ENCODE measurements at places on chromosomes 2 and 18.

GRCh38 chr18:61731693-61732376 is 161.0 kb downstream of the RNF152 start:
- no peak for DNase-seq

DNA sequence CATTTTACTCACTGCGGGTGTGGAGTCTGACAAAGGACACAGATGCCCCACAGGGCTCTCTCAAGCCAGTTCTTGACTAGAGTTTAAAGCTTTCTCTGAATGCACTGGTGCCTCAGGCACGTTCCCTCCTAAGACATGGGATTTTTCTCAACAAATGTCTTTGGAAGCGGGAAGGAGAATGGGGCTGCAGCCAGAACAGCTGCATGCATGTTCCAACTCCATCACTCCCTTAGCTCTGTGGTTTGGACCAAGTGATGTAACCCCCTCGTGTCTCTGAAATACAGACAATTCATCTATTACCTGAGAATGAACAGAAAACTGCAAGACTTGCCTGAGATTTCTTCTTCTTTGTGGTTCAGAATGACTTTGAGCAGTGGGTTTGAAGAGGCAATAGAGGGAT is 141.7 kb upstream of the SERPINE2 start:
- DNase-seq = no peak

DNA sequence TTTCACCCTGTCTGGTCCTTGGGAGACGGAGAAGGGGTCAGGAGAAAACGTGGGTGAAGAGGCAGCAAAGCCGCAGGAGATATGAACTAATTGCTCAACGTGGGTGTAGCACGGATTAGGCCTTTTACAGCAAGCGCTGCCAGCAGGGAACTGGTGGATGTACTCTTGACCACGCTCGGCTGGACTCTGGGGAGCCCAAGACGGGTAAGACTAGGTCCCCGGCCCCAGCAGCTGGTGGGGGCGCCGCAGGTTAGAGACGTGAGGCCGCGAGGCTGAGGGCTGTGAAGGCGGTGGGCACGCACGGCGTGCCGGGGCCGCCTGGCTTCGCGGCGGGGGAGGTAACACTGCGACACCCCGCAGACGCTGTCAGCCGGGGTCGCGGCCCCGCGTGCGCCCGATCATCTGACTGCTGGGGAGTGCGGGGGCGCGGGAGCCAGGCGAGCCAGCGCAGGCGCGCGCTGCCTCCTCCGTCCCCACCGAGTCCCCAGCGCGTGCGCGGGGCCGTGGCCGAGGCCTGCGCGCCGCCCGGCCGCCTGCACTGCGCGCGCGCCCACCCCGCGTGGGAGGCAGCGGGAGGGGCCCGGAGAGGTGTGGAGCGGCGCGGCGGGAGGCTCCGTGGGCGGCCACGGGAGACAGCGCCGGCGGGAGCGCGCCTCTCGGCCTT is at the start of gene CLIP4:
CLIP4 (plus strand) TSS at position 470 of the 664 bp plus-strand sequence. CDS start 5,974 bp downstream, outside the sequence.
- peak; percentile 84 for DNase-seq

DNA sequence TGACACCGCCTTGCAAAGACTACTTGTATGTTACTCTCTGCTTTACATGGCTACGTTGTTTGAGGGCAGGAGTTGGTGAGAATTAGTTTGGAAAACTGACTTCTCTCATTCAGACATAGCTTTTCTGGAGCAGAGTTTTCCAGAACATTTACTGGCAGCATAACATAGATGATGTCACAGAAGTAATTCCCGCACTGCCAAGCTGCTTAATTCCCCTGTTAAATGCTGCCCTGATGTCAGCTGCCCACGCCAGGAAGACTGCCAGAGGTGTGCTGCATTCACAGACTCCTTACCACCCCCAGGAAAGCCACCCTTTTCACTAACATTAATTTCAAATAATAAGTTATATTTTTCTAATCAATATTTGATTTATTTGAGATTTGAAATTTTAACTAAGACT is 24.7 kb upstream of the PTPN2 start:
- DNase-seq = no peak

- DNase-seq = no peak
Measured at GRCh38 chr2:136211701-136212100, 93.8 kb upstream of the CXCR4 start.

- DNase-seq = no peak
Measured at GRCh38 chr2:218871345-218872302, 9.0 kb upstream of the WNT10A start.

- DNase-seq = peak; percentile 50
Measured at GRCh38 chr2:28956415-28956826, 24.7 kb upstream of the TOGARAM2 start.

DNA sequence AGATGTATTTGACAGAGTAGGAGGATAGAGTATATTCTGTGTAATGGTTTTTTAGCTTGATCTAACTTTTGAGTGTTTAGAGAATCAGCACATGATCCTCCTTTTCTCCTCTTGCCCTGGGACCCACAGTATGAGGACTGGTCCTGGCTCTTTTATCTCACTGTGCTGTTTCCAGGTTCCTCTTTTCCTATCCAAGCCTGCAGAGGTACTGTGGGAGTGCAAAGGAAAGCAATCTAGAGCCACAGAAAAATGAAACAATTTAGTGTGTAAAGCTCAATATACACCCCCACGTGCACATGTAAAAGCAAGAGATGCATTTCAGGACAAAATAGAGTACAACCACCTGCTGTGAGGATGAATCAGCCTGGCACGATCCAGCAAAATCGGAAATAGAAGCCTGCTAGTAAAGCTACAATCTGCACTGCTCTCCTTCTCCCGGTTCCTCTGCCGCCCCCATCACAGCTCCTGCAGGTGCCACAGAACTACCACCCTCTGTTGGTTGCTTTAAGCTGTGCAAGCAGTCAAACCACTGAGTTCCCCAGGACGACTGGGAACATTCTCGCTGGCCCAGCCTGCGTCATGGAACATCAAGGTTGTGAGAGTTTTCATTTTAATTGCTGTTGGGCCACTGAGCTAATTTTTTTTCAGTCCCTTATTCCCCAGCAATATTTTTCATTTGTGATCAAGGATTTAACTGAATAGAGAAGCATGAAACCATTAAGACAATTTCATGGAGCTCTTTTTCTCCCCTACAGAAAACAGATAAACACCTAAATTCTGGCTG is 47.8 kb upstream of the MAPRE3 start:
- DNase-seq = peak; percentile 63

GRCh38 chr18:12441475-12442034 is 33.8 kb downstream of the PRELID3A start:
- DNase-seq = peak; percentile 45

DNA sequence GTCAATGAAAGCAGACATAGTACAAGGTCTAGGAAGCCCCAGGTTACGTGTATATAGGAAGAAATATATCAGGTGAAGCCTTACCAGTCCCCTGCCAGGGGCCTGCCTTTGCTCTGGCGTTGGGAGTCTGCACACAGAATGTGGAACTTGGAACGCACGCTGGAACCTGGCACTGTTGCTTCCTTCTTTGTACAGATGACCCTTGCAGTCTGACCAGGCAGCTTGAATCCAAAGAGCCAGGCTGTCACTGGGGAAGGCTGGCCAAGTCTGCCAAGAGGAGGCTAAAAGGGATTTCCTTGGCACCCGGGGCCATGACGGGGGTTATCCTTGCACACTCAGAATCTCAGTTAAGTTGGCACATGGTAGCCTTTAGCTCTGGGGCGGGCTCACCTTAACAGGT is 39.5 kb downstream of the TMEM247 start:
- DNase-seq = no peak

- DNase-seq = no peak
Measured at GRCh38 chr18:45625596-45625995, 10.3 kb downstream of the SLC14A2 start.

- peak; percentile 17 for DNase-seq
Measured at GRCh38 chr18:830315-830901, 18.4 kb upstream of the YES1 start.

DNA sequence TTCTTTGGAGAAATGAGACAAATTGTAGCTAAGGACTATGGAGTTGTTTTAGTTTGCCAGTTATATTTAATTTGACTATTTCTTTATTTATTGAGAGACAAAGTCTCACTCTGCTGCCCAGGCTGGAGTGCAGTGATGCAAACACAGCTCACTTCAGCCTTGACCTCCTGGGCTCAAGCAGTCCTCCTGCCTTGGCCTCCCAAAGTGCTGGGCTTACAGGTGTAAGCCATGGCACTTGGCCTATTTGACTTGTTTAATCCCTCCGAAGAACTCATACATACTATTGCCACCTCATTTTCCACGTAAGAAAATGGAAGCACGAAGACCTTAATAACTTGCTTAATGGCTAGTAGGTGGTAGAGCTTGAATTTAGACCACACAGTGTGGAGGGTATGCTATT is 988 bp upstream of the RNF144A start:
- no peak for DNase-seq
